ENCODE measurements at places on chromosomes 1 and 21. TPM values are rescaled to one million over a fixed set of nuclear protein-coding genes. Genes with fewer than 3 reads are reported as not detected.

- no peak for DNase-seq
Observed at GRCh38 chr1:75908717-75909152, 23.5 kb downstream of the ASB17 start.

DNA sequence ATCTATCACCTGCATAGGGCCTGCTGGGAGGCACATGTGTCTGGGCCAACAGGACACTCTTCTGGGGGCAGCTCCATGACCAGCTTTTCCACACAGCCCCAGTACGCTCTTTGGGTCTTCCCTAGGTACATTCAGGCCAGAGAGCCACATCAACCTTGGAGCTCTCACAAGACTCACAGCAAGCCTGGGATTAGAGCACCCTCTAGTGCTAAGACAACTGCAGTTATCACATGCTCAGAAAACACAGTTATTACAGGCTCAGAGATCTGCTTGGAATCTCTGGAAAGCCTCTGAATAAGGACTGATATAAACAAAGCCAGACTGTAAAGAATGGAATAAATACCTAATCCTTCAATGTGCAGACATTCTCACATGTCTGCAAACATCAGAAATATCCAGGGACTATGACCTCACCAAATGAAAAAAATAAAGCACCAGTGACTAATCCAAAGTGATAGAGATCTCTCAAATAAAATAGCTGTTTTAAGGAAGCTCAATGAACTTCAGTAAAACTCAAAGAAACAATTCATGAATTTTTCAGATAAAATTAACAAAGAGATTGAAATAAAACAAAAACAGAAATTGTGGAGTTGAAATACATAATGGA, 563.9 kb upstream of the NR5A2 start:
- no peak for DNase-seq

DNA sequence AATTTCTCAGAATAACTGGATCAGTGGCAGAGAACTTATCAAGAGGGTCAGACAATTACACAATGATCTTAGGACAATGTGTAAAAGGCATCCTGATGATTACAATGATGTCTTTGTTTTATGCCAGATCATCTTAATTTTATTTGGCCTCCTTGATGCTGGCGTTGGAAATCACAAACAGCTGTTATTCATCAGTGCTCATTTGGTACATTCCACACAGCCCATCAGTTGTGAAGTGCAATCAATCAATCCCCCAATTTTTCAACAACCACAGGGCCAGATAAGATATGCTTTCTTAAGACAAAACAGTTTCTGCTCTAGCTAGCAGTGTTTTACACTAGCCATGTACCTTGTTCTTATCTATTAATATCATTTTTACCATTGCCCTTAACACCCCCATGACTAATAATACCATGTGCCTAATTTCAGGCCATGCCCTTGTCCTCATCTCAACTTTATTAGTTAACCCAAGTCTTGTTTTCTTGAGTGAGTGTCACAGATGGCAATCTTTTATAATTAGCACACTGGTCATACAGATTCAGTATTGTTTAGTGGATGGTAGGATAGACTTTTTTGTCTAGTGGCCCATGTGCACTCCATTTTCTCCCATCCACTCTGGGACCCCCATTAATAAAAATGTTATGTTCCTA, 40.8 kb upstream of the COL24A1 start:
- no peak for DNase-seq

FCRL2 gene
- total RNA-seq = 0.11 TPM

OR14K1 gene
- total RNA-seq = not detected
